Stimulated activated CD8-positive, alpha-beta memory T cell treated with anti-CD3 and anti-CD28 coated beads, Interleukin-15, amount 100 ng/mL, for 48 hours (primary cell): ENCODE measurements at places on chromosomes 16 and 17.

DNA sequence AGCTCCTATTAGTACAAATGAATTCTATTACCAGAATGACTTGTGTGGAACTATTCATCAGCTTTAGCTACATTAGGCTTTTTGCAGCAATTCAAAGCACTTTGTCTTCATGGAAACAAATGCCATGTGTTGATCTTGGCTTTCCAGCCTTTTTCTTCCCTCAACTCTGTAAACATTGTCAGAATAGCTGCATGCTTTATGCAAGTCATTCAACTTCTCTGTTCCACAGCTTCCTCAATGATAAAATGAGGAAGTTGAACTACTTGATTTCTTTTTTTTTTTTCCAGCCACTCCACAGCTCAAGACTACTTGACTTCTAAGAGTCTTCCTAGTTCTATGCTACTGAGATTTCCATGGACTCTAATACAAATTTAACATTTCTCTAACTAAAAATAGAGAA, 41.1 kb downstream of the KIAA0753 start:
- DNase-seq = no peak

- no peak for DNase-seq
Measured at GRCh38 chr17:14082848-14083247, 13.5 kb downstream of the COX10 start.

- no peak for DNase-seq
Measured at GRCh38 chr17:56142325-56142724, 10.9 kb upstream of the ANKFN1 start.

DNA sequence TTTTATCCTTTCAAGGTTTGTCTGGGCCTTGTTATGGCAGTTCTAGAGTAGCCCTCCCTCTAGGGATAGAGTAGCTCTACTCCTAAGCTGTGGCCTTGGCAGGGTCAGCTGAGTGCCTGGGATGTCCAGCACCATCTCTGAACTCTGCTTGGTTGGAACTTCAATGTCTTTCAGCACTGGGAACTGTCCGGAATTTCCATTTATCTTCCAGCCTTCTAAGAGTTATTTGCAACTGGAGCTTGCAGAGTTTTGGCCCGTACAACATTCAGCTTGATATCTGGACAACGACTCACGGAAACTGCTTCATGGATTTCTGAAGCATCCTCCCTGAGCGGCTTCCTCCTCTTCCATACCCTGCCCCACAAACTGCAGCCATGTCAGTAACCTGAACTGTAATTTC, 22.9 kb downstream of the MMD start:
- DNase-seq = no peak

DNA sequence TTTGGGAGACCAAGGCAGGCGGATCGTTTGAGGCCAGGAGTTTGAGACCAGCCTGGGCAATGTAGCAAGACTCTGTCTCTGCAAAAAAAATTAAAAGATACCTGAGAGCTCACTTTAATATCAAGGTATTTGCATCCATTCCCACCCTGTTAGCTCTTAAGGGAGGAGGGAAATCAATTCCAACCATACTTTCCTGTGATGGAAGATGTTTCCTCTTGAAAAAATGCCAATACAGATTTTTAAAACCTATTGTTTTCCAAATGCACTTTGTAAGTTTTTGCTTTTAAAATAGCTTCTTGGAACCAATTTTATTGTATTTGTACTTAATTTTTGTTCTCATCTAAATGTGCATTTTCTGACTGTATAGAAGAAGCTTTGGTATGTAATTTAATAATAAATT, 49.2 kb downstream of the GOSR1 start:
- no peak for DNase-seq

DNA sequence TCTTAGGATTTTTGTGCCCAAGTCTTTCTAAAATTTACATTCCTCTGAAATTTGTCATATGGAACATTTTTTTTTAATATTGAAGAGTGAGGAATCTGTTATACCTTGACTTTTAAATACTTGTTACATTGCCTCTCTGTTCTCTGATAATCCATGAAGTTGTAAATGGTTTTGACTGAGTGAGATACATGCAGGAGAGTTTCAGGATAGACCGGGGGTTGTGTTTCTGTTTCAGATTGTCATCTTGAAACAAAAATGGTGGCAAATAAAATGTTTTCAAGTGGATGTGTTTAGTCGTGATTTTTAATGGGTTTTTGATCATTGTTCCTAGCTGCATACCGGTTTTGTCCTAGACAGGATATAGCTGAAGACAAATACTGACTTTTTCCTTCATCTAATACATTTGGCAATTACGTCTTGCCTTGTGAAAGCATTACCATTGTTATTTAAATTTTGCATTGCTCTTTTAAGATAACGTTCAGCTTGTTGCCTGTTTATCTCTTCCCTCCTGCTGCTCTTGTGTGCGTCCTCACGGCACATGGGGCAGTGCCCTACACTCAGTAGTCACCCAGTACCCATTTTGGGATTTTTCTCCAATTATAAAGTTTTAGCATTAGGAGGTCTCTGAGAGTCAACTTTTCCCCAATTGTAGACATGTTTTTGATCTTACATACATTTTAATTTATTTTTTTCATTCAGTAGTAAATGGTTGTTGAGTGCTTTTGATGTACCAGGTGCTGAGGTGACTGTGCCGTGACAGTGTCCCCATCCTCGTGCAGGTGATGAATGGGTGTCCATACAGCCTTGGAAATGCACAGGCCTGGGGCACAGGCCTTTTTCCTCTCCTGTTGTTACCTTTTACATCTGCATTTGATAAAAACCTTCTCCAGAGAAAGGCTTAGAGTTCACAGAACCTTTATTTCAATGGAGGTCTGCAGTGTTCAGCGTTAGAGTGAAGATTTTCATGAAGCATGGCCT, 169.9 kb downstream of the MSI2 start:
- DNase-seq = no peak

DNA sequence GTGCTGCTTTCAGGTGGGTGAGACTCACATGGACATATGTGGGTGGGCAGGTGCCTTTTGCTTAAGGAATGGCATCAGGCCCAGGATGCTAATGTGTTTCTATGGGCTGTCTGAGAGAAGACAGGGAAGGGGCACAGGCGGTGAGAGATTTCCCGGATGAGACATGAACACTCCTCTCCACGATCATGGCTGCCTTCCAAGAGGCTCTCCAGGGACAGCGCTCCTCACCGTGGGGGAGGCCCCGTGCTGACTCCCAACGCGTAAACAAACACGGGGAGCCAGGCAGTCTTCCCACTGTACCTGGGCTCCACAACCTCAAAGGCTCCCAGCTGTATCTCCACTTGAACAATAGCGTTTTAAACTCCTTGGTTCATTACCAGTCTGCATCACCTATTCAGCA, 42.8 kb downstream of the CDK5R1 start:
- no peak for DNase-seq

GRCh38 chr17:1965556-1966273, 59.4 kb downstream of the RTN4RL1 start:
- no peak for DNase-seq

DNA sequence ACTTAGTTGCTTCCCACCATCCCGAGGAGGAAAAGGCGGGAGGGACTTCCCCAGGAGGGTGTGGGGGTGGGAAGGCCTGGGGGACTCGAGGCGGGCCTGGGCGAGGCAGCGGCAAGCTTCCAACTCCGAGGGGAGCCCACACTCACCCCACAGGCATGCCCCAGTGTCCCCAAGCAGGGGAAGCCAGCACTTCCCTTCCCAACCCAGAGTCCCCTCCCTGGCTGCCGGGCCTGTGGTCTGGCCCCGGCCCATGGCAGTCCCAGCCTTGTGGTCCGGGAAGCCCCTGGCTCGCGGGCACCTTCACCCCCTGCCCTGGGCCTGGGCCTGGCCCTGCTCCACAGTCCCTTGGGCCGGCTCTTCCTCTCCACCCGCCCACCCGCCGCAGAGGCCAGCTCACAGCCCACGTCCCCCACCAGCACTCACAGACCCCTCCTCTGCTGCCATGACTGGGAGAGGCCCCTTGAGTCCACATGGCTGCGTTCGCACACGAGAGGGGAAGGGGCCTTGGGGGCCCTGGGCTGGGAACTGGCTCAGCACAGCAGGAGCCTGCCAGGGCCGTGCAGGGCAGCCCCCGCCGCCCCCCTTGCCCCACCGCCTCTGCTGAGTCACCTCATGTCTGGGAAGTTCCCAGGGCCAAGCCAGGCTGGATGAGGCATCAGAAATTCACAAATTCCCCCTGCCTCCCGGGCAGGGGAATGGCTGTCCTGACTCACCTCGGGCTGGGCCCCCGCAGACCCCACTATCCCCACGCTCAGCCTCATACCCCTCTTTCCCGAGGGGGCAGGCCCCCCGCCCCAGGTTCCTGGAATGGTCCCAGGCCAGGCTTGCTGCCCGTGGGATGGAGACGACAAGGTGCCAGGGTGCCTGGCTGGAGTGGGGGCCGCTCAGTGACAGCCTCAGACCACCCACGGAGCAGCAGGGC, 27.8 kb downstream of the BAHCC1 start:
- no peak for DNase-seq

GRCh38 chr17:39084558-39084957, 66.9 kb downstream of the PLXDC1 start:
- DNase-seq = no peak

DNA sequence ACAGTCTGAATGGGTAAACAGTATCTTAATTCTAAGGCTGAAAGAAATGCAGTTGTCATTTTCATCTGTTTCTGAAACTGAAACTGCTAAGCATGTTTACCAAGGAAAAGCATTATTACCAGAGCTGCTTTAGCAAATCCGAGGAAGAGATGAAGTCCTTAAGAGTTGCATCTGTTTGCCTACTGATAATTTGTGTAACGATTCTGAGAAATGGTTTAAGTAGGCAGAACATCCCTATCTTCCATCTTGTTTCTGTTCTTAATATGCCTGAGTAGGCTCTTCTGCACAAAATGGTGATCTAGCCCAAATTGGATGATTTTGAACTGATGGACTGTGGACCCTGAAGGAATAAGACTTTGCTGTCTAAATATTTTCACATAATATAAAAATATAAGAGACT, 34.9 kb downstream of the NUP93 start:
- no peak for DNase-seq

GRCh38 chr17:60305141-60305540, 86.8 kb downstream of the USP32 start:
- no peak for DNase-seq

DNA sequence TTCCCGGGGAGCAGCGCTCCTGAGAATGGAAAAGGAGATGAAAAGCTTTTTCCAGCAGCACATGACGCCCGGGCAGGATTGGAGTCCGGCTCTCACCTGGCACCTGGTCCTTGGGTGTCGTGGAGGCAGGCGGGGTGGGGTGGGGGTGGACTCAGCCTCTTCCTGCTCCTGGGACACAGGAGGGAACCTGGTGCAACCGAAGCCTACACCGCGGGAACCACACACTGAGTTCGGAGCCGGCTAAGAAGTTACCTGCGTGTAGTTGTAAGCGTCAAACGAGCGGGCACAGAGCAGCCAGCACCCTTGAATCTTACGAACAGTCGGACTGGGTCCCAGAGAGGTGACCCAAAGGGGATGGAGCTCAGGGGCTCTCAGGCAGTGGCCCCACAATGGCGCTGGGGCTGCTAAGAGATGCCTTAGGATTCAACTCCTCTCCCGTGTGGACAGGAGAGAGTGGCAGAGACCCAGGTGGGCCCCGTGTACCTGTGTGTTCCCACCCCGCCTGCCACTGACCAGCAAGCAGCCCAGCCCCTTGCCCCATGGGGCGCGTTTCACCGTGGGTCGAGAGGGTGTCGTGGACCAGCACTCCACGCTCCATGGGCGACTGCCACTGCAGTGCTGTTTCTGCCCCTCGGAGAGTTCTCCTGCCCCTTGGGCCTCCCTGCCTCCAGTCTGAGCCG, 105.8 kb upstream of the METRNL start:
- DNase-seq = no peak

DNA sequence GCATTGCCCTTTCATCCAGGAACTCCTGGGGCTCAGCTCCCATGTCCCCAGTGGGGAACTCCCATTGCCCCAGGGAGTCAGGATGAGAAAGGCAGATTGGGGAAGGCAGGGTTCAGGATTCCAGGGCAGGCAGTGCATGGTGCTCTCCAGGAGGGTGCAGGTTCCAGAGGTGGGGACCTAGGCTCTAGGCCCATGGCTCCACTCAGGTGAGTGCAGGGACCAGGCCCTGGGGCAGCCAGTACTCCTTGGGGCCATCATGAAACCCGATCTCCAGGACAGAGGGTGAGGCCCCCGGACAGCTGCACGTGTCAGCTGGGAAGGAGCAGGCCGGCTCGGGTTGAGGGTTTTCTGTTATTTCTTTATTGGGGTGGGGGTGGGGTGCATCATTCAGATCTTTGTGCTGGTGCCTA, 1.3 kb upstream of the MTSS2 start:
- DNase-seq = no peak

GRCh38 chr16:19203374-19203966, 35.4 kb downstream of the SYT17 start:
- no peak for DNase-seq
